GM13977 (cell line): ENCODE measurements at places on chromosomes 16 and 17.

DNA sequence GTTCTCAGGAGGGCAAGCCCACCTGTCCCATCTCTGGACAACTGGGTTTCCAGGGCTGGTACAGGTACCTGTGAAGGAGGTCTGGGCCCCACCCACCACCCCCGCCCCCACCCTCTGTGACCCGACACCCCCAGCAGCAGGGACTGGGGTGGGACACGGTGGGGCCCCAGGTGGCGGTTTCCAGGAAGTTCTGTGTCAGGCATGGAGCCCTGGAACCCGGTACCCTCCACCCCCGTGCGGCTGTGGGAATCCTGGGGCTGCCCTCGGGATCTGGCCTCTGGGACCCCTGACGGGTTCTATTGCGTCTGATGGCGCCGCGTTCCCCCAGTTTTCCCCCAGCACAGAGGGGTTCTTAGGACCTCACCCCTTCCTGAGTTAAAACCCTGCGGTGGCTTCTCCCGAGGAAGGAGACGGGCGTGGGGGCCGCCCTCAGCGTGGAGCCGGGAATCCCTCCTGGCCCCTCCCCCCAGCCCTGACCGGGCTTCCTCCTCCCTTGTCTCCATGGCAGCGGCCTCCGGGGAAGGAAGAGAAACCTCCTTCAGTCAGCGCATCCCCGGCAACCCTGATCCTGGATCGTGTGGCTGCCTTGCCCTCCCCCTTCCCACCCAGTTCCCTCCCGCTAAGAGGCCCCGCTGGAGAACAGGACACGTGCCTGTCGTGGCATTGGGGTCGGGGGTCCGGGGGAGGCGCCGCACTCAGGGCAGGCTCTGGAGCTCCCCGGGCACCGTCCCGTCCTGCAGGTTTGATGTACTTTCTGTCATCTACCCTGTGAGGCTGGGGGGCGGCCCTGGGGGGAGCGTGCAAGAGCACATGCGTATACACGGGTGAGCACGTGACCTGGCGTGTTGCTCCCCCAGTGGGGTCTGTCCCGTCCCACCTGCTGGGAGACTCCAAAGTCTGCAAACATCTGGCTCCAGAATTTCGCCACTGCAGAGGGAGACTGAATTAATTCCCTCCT lies 30.3 kb downstream of the CACNA1H start:
- DNase-seq, result no peak

DNA sequence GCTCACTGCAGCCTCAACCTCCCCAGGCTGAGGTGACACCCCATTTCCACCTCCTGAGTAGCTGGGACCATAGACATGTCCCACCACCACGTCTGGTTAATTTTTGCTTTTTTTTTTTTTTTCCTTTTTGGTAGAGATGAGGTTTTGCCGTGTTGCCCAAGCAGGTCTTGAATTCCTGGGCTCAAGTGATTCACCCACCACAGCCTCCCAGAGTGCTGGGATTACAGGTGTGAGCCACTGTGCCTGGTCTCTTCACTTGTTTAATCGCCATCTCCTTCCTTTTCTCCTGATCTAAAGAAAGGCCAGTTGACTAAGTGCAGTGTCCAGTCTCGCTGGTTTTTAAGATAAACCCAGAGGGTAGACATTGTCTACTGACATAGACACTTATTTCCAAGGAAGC lies 152.0 kb downstream of the C16orf95 start:
- no peak for DNase-seq

DNA sequence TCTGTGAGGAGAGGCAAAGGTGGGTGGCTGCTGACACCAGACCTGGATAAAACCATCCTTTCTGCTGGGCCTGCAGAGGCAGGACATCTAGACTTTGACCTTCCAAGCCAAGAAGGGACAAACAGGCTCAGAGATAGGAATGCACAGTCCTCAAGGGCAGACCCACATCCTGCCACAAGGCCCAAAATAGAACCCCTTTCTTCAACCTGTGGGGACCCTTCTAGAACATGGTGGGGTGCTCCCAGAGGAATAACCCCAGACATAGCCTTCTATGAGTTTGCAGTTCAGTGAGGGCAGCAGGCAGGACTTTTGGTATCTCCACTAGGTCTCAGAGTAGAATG lies 3.8 kb upstream of the CBFB start:
- DNase-seq, result no peak

DNA sequence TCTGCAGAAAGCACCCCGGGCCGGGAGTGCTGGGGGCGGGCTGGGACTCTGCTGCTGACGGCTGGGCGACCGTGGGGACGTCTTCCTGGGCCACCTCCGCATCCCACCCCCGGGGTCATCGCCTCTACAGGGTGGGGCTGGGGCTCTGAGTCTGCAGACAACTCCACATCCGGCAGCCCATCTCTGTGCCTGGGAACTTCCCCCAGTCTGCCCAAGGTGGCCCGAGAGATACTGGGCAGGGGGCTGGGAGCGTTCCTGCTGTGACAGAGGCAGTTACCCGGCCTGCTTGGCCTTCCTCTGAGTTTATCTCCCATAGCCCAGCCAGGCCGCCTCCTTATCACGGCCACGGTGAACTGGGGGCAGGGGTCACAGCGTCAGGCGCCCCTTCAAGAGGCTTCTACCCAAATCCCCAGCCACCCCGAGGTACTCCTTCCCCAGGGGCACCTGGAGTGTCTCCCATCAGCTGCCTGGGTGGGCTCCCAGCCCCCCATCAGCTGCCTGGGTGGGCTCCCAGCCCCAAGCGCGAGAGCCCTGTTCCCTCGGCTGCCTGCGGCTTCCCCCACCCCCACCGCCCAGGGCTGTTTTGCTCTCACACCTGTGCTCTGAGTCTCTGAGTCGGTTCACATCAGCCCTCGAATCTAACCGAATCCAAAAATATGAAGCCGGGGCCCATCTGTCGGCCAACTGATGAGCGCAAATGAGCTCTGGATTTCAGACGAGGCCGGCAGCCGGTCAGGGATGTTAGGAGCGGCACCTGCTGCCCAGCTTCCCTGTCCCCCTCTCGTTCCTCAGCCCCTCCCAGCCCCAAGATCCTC lies 15.6 kb upstream of the CBFA2T3 start:
- DNase-seq, result no peak

GRCh38 chr16:1042866-1043265 lies 29.7 kb upstream of the SSTR5 start:
- DNase-seq, result no peak

DNA sequence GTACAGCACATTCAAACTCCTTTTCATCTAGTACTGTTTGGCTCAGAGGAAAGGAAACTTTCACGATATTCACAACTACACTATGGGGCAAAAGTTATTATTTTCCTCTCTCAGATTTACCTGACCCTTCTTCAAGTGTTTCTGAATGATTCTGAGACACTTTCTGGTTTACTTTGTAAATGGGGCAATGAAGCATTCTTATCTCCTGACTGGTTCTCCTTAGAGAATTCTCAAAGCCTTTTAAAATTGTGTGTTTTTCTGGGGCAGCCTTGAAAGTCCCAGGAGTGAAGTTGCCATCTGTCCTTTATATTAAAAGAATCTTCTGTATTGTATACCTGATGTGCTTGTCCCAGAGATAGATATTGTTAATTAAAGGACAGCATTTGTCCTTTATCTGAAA lies 264.9 kb downstream of the FTO start:
- no peak for DNase-seq

DNA sequence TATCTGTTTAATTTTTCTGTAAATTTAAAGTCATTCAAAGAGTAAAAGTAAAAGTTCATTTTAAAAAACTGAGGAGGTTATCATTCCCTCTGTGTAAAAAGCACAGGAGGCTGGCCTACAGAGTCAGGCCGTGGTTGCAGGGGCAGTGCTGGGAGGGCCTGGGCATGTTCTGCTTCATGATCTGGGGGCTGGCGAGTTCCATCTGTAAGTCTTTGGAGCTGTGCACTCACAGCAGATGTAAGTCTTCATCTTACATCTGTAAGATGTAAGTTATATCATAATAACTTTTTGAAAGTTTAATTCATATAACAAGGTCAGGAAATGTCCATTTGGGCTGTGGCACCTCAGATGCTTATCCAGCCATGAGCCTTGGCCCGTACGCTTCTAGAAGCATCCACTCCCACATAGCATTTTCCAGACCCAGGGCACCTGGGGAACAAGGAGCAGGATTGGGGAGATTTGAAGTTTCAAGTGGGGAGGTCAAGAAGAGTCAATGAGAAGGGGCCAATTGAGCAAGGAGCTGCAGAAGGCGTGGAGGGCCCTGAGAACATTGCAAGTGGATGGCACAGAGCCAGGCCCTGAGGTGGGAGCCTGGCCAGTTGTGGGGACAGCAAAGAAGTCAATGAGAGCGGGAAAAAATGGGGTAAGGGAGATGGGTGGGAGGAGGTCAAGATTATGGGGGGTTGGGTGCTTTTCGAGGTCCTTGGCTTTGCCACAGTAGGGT lies 54.1 kb downstream of the TNFRSF13B start:
- DNase-seq, result no peak

DNA sequence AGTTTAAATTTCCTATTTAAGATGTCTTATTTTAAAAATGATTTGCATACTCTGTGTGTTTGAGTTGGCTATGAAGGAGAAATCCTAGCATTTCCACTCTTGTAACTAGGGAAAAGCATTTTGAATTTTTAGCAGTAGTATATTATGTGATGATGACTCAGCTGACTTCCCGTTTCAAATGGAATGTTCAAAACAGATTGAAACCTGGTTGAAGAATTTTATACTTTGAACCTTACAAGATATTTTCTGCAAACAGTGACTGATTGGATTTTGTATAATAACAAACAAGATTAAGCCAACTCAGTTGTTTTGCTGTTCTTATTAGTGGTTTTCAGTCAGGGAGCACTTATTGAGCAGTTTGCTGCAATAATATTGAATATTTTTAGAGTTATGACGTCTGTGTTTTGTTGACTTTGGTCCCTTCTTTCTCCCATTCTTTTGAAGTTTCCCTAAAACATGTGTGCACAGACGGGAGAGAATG lies 8.0 kb downstream of the TNRC6A start:
- DNase-seq, result no peak

DNA sequence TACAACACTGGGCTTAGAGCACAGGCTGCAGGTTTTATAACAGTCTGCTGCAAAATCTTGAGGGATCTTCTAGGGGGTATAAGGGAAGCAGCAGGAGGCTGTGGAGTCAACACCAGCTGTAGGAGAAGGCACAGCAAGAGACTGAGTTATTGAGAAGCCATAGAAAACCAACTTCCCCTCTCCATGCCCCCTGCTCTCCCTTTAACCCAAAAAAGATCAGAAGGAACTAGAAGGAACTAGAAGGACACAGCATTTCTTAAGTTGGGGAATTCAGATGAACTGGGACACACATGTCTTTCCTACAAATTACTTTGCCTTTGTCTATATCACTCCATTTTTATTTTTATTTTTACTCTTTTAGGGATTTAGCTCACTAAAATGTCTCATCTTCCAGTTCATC lies 6.2 kb upstream of the CCL18 start:
- DNase-seq, result no peak

- no peak for DNase-seq
These were observed 19.7 kb downstream of the FOXL1 start for GRCh38 chr16:86597880-86598606.

DNA sequence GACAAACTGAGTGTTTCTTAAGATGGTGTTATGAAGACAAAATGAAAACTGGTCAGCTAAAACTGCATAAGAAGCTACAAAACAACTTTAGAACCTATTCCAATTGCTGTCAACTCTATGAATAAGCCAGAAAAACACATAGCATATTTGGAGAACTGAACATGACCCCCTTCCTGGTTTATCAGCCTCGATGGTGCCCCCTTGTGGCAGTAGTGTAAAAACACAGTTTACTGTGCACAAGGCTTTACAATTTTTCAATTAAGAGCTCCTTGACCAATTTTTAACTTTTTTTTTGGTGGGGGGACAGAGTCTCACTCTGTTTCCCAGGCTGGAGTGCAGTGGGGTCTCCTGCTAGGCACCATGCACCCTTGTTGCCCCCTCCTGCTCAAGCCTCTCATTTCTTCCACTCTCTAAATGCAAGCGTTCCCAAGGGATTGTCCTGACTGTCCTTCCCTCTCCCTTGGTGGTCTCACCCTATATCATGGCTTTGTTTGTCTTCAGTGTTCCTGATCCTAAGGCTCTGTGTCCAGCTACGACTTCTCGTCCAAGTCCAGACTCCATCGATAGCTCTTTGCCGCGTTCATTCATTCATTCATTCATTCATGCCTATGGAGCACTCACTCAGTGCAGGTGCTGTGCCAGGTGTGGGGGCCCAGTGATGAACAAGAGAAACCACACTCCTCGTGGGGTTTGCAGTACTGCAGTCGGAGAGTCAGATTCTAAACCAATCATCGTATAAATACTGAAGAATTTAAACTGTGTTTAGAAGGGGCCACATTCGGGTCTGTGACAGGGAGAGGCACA lies 7.5 kb downstream of the EIF1 start:
- DNase-seq, result peak; percentile 80

GRCh38 chr17:8793649-8794048 lies 5.5 kb downstream of the MFSD6L start:
- DNase-seq, result no peak

DNA sequence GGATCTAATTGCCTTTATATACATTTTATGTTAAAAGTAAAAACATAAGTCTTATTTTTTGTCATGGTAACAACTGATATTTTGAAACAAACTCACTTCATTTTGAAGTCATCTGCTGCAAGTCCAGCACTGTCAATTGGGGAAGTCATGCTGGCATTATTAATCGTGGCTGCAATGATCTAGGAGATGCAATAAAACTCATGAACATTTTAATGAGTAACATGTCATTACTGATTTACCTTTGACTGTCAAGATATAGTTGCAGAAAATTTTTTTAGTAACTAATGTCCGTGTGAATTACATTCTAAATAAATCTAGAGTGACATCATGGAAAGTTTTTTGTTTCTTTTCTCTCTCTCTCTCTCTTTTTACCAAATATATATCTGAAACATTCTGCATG lies 17.3 kb upstream of the KRT24 start:
- no peak for DNase-seq

- DNase-seq, result no peak
These were observed 38.8 kb downstream of the METRNL start for GRCh38 chr17:83118071-83118841.

DNA sequence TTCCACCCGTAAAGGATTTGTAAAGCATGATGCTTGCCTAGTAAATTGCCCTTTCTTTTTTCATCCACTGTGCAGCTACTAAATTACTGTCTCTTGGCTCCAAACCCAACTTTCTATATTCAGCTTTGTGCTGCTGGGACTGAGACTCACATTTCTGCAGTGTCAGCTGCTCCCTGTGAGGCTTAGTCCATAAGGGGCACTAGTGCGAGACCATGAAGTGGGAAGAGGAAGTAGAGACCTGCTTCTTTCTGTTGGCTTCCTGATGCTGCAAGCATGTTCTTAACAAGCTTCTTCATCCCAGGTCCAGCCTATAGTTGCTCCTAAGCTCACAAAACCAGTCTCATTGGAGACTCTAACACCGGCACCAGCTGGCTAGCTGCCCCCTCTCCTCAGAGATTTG lies 74.9 kb upstream of the HS3ST2 start:
- no peak for DNase-seq

DNA sequence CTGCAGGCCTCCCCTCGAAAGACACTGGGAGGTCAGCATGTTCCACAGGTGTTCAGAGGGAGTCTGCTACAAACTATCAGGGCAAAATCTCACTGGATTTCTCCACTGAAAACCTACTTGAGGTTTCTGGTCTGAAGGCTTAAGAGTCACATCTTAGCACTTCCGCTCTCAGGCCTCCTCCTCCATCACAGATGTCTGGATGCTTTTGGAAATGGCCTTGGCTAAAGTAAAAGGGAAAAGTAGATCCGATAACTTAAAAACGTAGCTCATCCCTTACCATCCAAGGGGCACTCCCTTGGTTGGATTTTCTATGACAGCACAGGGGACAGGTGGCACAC lies 14.4 kb downstream of the GINS2 start:
- no peak for DNase-seq

- DNase-seq, result no peak
These were observed 261.4 kb downstream of the MAP2K4 start for GRCh38 chr17:12282056-12282455.

GRCh38 chr17:5241861-5242671 lies 7.4 kb upstream of the SCIMP start:
- peak; percentile 65 for DNase-seq
